Non-pigmented ciliary epithelial cell (primary cell): ENCODE measurements at places on chromosomes 1 and 21.
A peak's percentile ranks its signal among the peaks of the same experiment; 100 is the strongest.

DNA sequence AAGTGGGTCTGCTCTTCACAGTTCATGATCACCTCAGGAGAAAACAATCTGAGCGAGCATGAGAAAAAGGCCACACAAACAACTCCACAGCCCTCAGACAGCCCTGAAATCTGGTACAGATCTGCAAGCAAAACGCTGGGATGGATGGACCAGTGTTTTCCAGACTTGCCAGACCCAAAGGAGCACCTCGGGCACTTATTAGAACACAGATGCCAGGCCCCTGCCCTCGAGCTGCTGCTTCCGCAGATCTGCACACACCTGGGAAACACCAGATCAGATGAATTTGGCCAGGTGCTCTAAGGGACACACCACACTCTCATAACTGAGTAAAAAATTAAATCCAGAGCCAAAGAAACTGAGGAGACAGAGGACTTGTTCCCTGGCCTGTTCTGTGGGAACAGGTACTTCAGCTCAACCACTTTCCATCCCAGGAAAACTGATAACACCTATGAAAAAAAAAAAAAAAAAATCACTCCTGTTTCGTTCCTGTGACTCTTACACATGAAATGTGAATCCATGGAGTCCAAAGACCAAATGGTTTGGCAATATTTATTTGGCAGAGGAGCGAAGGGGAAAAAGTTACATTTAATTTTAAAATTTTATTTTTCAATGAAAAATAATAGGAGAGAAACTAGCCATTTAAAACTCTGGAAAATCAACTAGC lies 202.9 kb upstream of the ESRRG start:
- no peak for DNase-seq

- no peak for DNase-seq
Observed at GRCh38 chr1:106608841-106609240, 447.6 kb upstream of the PRMT6 start.

DNA sequence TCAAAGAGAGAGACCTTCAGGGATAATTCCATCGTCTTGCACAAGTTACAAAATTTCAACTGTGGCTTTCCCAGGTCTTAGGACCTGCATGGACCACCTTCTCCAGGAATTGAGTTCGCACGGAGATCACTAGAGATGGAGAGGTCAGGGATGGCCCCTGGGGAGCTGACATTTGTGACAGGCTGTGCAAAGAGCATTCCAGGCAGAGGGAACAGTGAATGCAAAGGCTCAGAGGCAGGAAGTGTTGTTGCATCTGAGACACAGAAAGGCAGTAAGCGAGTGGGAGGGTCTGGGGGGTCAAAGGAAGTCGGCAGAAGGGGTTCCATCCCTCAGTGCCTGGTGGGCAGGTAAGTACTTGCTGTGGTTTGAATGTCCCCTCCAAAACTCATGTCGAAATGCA lies 9.5 kb upstream of the SELENON start:
- no peak for DNase-seq

DNA sequence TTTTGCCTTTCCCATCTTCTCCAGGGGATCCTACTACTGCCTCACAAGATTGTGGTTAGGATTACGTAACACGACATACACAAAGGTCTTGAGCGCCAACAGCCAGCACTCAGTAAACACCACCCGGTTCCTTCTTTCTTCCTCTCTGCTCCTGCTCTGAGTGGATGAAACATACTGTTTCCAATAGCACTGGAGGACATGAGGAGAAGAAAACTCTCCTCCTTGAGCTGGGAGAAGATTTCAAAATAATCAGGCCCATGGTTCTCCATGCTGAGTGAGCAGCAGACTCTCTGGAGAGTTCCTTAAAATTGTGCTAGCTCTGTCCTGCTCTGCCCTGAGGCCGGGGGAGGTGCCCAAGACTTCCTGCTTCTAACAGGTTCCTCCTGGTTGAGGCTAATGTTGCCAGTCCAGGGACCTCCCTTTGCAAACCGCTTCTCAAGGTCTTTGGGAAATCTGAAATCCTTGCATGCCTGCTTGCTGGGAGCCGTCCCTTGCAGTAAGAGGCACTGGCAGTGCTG lies 29.4 kb upstream of the MX1 start:
- DNase-seq = no peak

GRCh38 chr1:226809785-226810571 lies 60.4 kb upstream of the PSEN2 start:
- DNase-seq = no peak

- DNase-seq = no peak
Observed at GRCh38 chr1:116711263-116711840, 42.9 kb upstream of the CD2 start.

- no peak for DNase-seq
Observed at GRCh38 chr1:49059087-49059486, 282.4 kb upstream of the BEND5 start.

DNA sequence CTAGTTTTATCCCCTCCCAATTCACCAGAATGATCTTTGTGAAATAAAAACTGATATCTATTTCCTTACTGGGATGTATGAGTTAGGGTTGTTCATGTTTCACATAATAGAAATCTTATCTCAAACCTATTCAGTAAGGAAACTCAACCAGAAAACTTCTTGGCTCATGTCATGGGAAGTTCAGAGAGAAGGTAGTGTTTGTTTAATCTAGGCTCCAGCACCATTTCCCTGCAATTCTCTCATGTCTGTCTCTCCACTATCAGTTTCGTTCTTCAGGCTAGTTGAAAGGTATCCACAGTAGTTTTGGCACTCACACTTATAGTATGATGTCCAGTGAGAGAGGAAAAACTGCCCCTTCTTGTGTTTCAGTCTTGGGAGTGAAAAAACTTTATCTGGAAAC lies 34.6 kb upstream of the UHMK1 start:
- no peak for DNase-seq

- peak; percentile 76 for DNase-seq
Observed at GRCh38 chr1:81179242-81179641, 621.5 kb upstream of the ADGRL2 start.

- no peak for DNase-seq
Observed at GRCh38 chr21:38459490-38459889, 38.8 kb downstream of the ERG start.
